ENCODE measurements at places on chromosomes 2 and 18.
A peak's percentile ranks its signal among the peaks of the same experiment; 100 is the strongest.

GRCh38 chr2:198374375-198375082, 570.1 kb downstream of the PLCL1 start:
- DNase-seq: peak; percentile 66

GRCh38 chr2:204655101-204655500, 109.8 kb downstream of the PARD3B start:
- DNase-seq: no peak

- DNase-seq: no peak
Observed at GRCh38 chr2:88810017-88810416, 118.5 kb downstream of the RPIA start.

GRCh38 chr2:12127638-12128037, 381.2 kb downstream of the LPIN1 start:
- DNase-seq: no peak

GRCh38 chr18:63646936-63647335, 2.9 kb upstream of the SERPINB4 start:
- DNase-seq: no peak

DNA sequence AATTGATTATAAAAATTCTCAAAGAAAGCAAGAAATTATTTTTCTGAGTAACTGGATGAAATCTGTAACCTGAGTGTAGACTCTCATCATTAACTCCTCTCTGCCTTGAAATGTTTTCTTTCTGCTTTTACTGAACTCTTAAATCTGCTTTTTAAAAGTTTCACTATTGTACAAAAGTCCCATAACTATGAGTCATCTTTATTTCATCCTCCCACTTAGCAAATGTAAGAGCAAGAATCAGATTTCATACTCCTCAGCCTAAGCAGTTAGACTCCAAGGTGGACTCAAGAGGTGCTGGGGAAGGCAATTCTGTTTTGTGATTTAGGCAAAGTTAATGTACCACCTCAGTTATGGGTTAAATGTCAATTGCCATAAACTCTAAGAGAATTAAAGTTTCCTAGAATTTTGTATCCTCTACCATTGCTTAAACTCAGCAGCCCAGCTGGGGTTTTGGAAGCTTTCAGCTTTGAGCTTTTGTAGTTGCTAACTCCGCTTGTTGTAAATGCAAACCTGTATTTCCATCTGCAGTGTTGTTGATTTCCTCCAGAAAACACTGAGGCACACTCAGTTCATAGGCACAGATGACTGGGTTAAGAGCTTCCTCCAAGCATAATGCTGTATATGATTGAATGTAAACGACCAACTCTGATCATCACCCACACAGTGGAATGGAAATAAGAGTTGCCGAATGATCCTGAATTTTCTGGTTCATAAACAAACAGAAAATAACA, 268.8 kb downstream of the ARHGAP15 start:
- DNase-seq: no peak

GRCh38 chr2:118388771-118389170, 300.5 kb downstream of the INSIG2 start:
- DNase-seq: no peak

GRCh38 chr18:61975526-61976326, 82.9 kb upstream of the RNF152 start:
- DNase-seq: no peak

DNA sequence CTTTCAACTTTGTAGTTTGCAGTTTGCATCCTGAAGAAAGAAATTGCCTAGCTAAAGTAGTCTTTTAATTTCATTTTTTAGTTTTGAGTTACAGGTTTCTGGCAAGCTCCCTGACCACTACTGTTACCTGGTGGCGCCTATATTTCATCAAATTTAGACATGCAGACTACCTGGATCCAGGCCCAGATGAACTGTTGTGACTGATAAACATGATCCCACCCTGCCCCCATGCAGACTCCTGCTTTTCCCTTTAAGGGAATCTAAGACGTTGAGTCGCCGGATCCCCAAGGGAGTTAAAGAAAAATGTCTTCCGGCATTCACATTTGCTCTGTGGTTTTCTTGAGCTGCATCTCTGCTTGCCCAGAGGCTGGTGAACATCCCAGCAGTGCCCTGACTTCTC, 22.2 kb downstream of the METAP1D start:
- DNase-seq: no peak

GRCh38 chr2:20178249-20178607, 46.7 kb downstream of the SDC1 start:
- DNase-seq: no peak

DNA sequence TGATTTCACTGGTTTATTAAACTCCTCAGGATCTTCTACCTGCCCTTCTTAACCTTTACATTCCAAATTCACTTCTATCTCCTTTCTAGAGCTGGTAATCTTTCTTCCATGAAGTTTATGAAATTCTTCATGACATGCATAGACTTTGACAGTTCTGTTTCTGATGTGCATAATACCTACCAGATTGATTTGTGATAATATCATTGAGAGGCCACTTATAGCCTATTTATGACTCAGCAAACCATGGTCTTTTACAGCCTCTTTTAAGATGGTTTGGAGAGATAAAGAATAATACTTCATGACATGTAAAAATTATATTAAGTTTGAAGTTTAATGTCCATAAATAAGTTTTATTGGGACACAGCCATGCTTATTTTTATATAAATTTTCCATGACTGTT, 14.0 kb downstream of the SCN2A start:
- DNase-seq: no peak

- no peak for DNase-seq
Observed at GRCh38 chr2:40284797-40285196, 167.1 kb downstream of the SLC8A1 start.

- DNase-seq: no peak
Observed at GRCh38 chr2:128783896-128784295, 465.2 kb upstream of the HS6ST1 start.

- DNase-seq: no peak
Observed at GRCh38 chr18:1906421-1906820, 664.9 kb downstream of the METTL4 start.

DNA sequence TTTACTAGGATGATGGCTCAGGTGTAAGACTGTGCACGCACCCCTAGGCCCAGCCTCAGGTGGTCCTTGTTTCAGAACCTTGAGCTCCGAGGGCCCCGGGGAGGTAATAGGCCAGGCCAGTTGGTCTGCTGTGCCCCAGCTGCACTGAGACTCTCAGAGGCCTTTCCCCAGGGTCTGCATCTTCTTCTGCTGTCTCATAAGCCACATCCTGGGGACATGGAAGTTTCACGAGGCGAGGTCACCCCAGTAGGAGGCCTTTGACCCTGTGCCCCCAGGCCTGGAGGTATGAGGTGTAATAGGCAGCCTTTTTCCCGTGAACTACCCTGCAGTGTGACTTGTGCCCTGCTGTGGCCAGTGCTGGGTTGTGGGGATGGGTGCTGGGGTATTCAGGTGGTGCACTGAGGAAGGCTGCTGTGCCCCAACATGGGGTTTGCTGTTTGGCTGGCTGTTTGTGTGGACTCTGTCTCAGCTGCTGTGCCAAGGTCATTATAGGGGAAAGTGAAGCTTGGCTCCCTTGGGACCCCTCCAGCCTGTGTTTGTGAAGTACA, 6.9 kb downstream of the OXER1 start:
- DNase-seq: no peak

- no peak for DNase-seq
Observed at GRCh38 chr2:24825883-24826772, 32.9 kb downstream of the CENPO start.

DNA sequence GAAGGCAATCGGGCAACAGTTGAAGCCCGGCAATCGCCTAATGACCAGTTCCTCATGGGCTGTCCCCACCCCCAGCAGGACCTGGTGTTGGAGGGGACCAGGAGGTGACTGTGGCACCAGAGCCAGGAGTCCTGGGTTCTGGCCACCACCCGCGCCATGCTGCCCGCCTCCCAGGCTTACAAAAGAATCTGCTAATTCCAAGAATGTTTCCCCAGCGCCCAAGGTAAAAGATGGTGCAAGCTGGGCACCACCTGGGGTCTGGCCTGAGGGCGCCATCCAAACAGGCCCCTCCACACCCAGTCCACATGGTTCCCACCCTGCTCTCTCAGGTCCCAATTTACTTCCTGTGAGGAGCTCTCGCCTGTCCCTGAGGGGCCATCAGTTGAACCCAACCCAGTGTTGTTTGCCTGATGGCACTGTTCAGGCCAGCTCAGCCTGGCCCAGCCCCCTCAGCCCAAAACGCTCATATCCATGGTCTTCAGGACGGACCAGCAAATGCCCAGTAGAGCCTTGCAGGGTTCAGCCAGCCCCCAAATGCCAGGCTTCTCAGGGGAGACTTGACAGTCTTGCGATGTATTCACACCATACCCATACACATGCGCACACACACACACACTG, 5.1 kb downstream of the SDC1 start:
- no peak for DNase-seq

- no peak for DNase-seq
Observed at GRCh38 chr2:1010415-1010930, 59.8 kb downstream of the SNTG2 start.

- no peak for DNase-seq
Observed at GRCh38 chr2:178521304-178522150, 41.3 kb downstream of the PLEKHA3 start.

GRCh38 chr18:814300-815084, 2.5 kb upstream of the YES1 start:
- DNase-seq: no peak

GRCh38 chr18:52685316-52685715, 345.3 kb downstream of the DCC start:
- no peak for DNase-seq

DNA sequence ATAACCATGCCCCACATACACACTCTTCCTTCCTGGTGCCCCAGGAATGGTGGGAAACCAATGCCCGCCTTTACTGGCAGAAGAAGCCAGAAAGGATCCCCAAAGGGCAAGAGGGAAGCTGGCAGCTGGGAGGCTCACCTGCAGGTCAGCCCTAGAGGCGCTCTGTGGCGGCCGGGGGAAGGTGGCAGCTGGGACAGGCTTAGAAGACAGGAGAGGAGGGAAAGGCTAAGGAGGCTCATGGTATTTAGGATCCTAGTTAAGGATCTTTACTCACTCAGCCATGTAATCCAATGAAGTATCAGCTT, 23.8 kb downstream of the ADRA2B start:
- DNase-seq: peak; percentile 79

GRCh38 chr18:44437603-44438002, 243.1 kb upstream of the SETBP1 start:
- no peak for DNase-seq

DNA sequence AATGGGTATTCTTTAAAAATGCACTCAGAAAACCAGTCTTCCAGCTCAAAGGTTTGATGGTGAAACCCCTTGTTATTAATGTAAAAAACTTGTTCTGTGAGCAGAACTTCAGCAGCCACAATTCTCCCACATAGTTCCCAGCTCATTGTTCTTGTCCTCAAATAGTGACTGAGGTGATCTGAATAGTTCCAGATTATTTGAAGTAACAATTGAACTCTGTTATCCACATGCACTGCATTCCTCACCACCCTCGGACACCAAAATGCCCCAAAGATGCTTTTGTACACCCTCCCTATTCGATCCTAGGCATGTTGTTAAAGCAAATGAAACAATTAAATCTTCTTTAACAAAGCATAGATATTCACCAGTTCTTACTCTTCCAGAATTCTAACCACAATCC, 2186.8 kb upstream of the CELF4 start:
- DNase-seq: no peak

DNA sequence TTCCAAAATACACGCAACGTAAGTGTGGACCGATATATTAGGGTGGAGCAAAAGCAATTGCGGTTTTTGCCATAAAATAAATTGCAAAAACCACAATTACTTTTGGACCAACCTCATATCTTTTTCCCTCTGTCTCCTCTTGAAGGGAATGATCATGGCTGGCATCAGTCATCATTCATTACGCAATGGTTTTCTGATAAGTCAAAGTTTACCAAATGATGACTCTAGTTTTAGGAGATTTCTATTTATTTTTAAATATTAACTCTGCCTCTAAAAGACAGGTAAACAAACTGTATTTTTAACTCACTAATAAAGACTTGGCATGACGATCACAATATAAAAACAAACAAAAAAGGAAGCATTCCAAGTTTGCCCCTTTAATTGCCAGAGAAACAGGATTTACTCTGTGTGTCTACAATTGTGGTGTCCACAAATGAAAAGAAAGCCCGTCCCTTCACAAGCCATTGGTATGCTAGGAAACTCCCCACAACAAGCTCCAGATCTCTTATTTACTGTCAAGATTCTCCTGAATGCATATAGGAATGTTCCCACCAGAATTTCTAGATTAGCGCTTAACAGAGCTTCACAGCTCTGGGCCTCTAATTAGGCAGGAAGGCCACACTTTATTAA, 61.3 kb downstream of the IRS1 start:
- DNase-seq: no peak

- no peak for DNase-seq
Observed at GRCh38 chr18:77086034-77086433, 46.5 kb downstream of the MBP start.

- DNase-seq: no peak
Observed at GRCh38 chr18:40407909-40408308, 1547.1 kb upstream of the PIK3C3 start.

- DNase-seq: no peak
Observed at GRCh38 chr2:11540148-11540995, 6.5 kb downstream of the GREB1 start.

DNA sequence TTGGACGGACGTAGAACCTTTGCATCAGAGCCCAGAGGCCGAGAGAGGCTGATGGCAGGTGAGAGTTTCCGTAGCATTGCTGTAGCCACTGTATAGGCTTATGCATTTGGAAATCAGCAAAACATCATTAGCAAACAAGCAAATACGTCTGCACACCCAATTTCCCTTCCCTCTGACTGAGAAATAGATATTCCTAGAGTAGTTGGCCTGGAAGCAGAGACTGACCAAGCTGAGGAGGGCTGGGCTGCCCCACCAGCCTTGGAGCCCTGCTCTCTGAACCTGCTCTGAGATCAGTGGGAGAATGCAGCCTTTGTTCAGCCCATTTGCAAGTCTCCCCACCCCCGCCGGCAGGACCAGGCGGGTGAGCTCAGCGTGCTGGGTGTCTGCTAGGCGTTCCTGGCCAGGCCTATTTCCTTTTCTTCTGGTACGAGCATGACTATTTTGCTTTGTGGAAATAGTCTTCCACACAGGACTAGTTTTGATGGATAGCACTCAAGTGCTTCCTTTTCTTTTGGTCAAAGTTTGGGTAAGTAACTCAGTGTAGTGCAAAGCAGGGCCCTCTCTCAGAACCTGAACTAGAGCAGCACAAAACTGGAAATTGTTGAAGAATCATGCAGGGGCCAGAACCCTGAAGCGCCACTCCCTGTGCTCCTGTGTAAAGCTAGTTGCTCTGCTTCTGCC, 21.9 kb upstream of the RNF149 start:
- DNase-seq: no peak

DNA sequence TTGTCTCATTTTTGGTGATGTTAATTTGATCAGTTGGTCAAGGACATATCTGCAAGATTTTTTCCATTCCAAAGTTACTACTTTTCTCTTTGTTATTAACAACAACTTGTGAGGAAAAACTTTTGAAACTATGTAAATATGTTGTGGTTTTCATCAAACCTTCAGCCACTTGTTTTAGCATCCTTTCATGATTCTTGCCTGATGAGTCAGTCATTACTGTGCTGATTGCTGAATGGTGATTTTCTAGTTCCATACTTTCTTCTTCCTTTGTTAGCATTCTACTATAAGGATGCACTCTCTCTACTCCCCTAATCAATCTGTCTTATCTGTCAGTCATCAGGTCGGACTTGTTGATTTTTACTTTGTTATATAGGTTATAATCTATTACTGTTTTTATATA, 10.9 kb downstream of the TMEM87B start:
- DNase-seq: no peak

All from WERI-Rb-1 (cell line).